ENCODE measurements at places on chromosomes 2 and 18.
A peak's percentile ranks its signal among the peaks of the same experiment; 100 is the strongest.

GRCh38 chr2:169827272-169828140 lies at the start of gene UBR3:
Gene UBR3 (plus strand): TSS chr2:169827454. CDS start chr2:169827508, 54 bp downstream.
- DNase-seq, result peak; percentile 89

- no peak for DNase-seq
These were observed 28.2 kb upstream of the AMMECR1L start for GRCh38 chr2:127913808-127914457.

DNA sequence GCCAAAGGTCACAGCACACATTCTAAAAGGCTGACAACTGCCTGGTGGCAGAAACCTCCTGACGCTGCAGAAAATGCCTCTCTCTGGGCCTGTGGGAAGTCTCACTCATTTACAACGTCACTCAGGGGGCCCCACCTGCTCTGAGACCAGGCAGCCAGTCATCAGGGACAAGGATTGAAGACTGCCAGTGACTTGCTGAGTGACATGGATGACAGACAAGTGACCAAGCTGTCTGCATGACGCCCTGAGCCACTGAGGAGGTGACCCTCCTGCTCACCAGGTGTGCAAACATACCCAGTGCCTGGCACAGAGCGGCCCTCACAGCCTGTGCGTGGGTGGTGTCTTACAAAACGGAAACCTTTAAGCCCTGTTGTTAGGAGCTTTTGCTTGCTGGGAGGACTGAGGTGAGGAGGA lies 392.4 kb downstream of the TNS1 start:
- no peak for DNase-seq

DNA sequence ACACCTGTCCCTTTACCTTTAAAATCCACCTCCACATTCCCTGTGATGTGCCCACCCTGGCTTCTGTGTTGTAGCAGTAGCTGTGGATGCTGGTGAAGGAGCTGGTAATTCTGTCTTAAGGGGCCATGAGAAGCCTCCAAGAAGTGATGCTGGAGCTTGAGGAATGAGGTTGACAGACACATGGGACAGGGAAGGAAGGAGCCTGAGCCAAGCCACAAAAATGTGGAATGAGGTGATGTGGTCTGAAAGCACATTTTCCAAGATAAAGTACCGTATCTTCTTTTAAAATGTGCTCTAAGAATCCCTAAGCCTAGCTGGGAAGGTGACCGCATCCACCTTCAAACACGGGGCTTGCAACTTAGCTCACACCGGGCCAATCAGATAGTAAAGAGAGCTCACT lies 31.2 kb downstream of the VWA3B start:
- DNase-seq, result no peak

DNA sequence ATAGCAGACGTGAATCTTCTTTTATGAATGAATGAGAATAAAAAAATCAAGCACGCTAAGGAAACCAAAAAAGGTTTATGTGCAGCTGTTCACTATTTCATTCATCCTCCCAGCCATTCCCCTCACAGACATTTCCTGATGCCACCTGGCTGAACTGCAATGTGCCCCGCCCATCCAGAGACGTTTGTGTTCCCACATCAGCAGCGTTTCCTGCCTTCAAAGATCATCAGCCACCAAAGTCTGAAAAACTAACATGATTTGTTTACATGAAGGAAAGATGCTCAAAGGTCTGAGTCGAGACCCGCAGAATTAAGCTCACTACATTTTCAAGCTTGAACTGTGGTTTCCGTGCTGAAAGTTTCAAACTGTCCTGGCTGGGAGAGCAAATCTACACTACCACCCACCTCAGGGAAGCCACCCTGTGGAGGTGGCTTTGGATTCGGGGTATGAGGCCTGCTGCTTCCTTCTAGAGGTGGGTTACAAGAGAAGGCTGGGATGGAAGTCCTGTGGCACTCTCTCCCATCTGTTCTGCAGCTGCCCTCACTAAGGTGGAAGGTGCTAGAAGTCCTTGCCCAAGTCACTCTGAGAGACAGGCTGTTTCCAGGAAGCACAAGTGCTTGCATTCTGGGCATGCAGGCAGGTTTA lies 201.3 kb upstream of the OSR1 start:
- no peak for DNase-seq

DNA sequence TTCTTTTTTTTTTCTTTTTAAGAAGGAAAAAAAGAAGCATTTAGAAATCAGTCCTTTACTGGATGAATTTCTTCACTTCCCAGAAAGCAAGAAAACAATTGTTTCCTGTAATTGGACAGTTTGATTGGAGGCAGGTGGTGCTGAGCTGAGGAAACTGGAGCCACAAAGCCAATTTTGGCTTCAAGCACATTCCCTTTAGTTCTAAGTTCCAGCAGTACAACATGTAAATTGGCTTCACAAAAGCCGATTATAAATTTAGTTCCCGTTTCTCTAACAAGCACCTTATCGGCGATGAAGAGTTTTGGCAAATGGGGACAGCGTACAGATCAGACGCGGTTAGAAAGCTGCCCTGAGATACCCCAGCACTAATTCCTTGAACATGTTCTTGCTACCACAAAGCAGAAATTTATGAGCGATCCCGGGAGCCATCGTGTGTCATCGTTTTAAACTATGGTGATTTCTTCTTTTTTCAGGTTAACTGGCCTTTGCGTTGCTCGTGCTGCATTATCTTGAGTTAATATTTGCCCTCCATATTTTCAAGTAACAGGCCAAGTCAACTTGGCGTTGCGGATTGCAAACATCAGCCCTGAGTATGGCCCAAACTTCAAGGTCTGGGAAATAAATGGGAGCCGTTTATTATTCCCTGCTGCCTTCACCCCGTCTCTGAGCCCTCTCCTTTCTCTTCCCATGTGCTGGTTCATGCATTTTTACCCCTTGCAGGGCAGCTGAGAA lies 190.4 kb upstream of the ID2 start:
- no peak for DNase-seq

DNA sequence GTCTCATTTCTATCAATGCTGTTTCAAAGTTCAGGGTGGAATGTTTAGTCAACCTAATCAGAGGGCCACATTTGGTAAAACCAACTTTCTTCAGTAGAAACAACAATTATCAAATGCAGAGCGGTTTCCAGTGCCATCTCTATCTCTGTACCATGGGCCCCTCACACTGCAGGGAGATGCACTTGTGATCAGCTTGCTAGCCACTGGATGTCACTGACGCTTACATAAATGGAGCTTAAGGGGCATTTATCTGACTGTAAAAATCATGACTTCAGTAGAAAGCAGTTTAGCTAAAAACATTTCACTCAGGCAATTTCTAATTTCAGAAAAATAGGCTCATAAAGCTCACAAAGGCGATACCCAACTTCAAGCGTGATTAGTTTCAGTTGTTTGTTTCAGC lies 678.0 kb downstream of the ZEB2 start:
- no peak for DNase-seq

DNA sequence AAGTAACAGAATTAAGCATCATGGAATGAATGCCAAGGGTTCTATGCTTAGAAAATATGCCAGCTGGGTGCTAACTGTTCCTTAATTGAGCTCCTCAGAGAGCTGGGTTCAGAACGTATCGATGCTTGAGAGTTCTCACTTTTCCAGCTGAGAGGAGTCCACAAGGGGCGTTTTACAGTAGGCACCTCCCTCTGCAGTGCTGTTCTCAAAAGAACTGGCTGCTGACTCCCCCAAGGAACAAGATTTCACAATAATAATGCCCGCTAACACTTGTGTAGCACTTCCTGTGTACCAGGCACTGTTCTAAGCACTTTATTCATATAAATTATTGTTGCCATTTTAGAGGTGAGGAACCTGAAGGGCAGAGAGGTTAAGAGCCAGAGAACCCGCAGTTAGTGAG lies 18.1 kb upstream of the TMEM237 start:
- DNase-seq, result no peak

GRCh38 chr2:101387151-101387834 lies at the start of gene CREG2:
Gene CREG2 (minus strand): TSS chr2:101387503. CDS start chr2:101387457, 46 bp downstream.
- peak; percentile 29 for DNase-seq

DNA sequence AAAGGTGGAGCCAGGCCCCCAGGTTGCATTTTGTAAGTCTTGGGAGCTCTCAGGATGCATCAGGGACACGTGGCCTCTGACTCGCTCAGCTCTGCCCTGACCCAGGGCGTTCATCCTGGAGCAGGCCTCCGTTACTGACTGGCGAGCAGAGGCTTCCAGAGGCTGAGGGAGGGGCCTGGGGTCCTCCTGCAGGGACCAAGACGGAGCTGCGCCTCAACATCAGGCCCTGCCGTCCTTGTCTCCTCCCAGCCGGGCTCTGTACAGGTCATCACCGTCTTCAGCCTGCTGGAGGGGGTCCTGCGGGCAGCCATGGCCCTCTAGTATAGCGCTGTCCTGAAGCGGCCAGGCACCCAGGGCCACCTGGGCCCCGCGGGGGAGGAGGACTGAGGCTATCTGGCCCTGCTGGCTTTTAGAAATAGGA lies 10.2 kb upstream of the ALPP start:
- no peak for DNase-seq

- no peak for DNase-seq
These were observed 359.6 kb downstream of the NRXN1 start for GRCh38 chr2:50672282-50672681.

DNA sequence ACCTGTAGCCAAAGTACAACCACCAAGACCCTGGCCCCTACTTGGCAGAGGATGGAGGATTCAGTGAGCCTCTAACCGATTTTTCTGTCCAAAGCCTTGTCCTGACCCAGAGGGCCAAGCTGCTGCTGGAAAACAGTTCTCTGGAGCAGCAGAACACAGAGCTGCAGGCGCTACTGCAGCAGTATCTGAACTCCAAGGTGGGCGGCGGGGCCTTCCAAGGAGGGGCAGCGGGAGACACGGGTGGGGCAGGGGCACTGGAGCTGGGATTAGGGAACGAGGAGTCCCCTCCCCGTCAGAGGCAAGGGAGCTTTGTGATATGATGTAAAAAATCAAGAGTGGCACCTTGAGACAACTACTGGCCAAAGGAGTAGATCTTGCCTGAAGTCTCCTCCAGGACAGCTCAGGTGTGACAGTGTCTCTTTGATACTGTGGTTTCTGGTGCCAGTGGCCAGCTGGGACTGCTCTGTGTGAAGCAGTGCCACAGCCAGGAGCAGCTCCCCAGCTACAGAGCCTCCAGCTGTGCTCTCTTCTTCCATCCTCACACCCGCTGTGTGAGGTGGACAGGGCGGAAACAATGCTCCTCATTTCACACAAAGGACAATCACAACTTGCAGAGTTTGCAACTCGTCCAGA lies 22.8 kb downstream of the OTOF start:
- no peak for DNase-seq

DNA sequence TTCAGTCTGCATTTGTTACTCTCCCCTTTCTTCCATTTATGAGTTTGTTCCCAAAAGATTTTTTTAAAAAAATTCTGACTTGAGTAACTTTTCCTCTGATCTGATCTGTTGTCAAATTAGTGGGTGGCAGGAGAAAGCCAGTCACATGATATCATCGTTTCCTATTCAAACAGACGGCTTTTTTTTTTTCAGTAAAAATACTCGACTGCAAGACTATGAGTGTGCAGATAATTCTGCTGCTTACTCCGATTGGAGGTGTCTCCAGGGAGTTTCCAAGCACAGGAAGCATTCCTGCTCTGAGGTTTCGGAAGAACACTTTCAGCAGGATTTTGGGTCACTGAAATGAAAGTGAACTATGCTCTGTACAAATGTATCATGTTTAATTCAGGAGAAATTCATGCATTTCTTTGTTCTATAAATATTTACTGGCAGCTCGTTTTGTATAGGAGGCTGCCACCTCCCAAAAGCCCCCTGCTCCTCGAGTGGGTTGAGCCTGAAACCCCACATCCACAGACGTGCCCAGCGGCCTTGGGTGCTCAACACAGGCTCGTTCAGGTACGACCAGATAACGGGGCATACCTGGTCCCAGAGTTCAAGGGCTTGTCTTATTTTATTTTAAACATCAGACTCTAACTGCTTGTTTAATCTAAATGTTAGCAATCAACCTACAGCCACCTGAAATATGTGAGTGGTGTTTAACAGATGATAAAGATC lies 126.9 kb upstream of the ZNF516 start:
- DNase-seq, result no peak

DNA sequence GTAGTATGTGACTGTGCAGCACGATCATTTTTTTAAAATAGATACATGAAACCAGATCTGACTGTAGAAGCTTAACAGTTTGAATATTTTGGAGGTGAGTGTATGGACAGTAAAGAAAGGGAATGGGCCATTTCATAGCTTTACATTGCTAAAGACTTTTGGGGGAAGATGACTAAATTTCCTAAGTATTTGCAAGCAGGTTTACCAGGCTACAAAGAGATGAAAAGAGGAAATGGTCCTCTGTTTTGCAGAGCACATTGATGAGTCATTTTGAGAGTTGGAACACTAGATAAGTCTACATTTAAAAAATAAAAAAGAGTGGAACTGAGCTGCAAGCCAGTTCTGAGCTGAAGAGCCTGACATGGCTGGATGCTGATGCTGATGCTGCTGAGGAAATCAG lies 115.7 kb upstream of the LRATD1 start:
- DNase-seq, result no peak

DNA sequence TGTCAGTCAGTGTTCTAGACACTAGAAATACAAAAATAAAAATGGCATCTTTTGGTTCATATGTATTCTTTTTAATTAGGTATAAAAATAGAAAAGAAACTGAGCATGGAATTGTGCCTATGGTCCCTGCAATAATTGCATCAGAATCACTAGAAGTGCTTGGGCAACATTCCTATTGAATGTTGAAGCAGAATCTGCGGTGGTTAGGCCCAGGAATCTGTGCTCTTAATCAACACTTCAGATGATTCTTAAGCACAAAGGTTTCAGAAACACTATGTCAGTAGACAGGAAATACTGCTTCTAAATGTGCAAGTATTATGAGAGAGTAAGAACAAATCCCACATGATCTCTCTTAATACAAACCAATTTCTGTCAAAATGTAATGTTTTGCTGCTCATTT lies 20.3 kb upstream of the RBBP8 start:
- DNase-seq, result no peak

DNA sequence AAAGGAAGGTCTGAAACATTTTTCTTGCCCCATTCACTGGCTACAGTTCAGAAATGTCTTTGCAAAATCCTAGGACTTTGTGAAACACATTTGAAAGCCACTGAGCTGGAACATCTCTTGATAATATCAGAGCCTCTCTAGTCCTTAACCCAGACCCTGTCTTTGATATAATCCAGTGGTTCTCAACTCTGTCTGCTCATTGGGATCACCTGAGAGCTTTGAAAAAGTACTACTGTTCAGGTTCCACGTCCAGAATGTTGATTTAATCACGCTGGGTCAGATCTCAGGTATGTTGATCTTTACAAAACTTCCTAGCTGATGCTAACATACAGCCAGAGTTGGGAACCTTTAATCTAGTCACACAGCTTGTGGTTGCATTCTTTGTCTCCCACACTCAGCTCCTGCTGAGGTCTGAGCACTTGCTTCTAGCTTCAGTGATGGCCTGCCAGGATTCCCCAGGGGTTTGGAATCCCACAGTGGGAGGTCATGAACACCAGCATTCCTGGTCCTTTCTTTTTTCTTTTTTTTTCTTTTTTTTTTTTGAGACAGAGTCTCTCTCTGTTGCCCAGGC lies 262.7 kb downstream of the SETBP1 start:
- no peak for DNase-seq

GRCh38 chr18:27144672-27145071 lies 40.4 kb downstream of the CHST9 start:
- DNase-seq, result no peak

GRCh38 chr2:113253453-113253852 lies 25.3 kb downstream of the PAX8 start:
- DNase-seq, result no peak

GRCh38 chr2:45024600-45025291 lies 15.5 kb upstream of the SIX2 start:
- no peak for DNase-seq

Measured in T-helper 1 cell (primary cell).